ENCODE measurements at places on chromosomes 13 and 19.

DNA sequence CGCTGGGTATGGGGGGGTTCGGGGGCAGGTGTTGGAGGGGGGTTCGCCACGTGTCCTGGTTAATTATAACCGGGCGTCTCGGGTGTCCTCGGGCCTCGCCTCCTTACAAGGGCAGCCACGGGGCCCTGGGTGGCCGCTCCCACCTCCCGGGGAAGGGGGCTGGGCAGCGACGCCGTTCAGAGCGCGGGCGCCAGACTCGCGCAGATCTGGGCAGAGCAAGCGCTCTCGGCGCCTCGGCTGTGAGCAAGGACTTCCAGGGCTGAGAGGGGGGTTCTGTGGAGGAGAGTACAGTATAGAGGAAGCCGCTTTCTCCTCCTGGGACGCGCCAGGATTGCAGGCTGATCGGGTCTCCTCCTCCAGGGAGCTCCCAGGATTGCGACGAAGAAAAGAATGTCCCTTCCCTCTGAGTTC, 1.0 kb upstream of the CKM start:
- no peak for DNase-seq

DNA sequence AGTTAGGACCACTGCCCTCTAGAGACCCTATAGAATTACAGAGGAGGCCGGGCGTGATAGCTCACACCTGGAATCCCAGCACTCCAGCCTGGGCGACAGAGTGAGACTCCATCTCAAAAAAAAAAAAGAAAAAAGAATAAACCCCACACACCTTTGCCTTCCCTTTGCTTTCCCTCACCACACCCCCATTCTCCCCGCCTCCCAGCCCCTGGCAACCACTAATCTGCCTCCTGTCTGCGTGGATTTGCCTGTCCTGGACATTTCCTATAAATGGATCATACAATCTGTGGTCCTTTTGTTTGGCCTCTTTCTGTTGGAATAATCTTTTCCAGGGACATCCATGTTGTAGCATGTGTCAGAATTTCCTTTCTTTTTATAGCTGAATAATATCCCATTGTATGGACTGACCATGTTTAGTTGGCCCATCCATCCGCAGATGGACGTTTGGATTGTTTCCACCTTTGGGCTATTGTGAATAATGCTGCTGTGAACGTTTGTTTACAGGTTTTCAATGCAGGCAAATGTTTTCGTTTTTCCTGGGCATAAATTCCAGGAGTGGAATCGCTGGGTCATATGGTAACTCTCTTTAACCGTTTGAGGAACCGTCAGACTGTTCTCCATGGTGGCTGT, 15.3 kb downstream of the NACC1 start:
- no peak for DNase-seq

- DNase-seq = peak; percentile 40
Observed at GRCh38 chr19:2475018-2475701, 767 bp upstream of the GADD45B start.

GRCh38 chr19:19546751-19547162, 8.7 kb downstream of the CILP2 start:
- no peak for DNase-seq

- no peak for DNase-seq
Observed at GRCh38 chr13:98731925-98732324, 20.5 kb downstream of the SLC15A1 start.

Measured in activated CD4-positive, alpha-beta T cell treated with anti-CD3 and anti-CD28 coated beads for 1 hour (primary cell).